Activated naive CD8-positive, alpha-beta T cell treated with anti-CD3 and anti-CD28 coated beads for 36 hours (primary cell): ENCODE measurements at places on chromosomes 4 and X.

GRCh38 chr4:100823066-100823992 is 305.5 kb upstream of the EMCN start:
- no peaks in the 10 kb centered on the region for H3K27me3 ChIP-seq
- no peak for DNase-seq
- no peak overlapping the region for H3K27ac ChIP-seq
- H3K4me3 ChIP-seq: no peak overlapping the region

GRCh38 chrX:49237060-49237459 is 1.8 kb downstream of the CCDC22 start:
- peaks cover 6% of the 10 kb centered on the region for H3K36me3 ChIP-seq
- DNase-seq: no peak
- H3K27ac ChIP-seq: peak overlapping the region; percentile 54
- H3K4me3 ChIP-seq: peak overlapping the region; percentile 52

DNA sequence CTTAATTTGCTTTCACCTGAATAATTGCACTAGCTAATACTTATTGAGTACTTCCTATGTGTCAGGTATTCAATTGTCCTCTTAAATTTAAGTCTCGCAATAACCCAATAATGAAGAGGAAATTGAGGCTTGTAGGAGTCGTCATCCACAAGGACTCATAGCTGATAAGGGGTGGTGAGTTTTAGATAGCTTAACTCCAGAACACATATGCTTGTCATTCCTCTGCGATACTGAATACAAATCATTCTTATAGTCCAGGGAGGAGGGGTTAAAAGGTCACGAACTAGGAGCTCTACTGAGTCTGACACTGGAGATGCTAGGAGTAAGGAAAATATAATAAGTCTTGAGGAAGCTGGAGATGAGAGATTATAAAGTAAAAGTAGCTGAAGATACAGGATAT is 1.4 kb upstream of the PACRGL start:
- H3K27ac ChIP-seq: no peak overlapping the region
- peaks cover 24% of the 10 kb centered on the region for H3K4me1 ChIP-seq
- H3K36me3 ChIP-seq: peaks cover 1% of the 10 kb centered on the region
- H3K4me3 ChIP-seq: peak overlapping the region; percentile 33
- no peaks in the 10 kb centered on the region for H3K27me3 ChIP-seq
- DNase-seq: no peak

GRCh38 chrX:82677286-82677685 is 830.8 kb upstream of the POU3F4 start:
- H3K27ac ChIP-seq: no peak overlapping the region
- no peaks in the 10 kb centered on the region for H3K4me1 ChIP-seq
- no peak for DNase-seq
- no peaks in the 10 kb centered on the region for H3K27me3 ChIP-seq
- no peak overlapping the region for H3K4me3 ChIP-seq

- H3K4me3 ChIP-seq: no peak overlapping the region
- H3K27me3 ChIP-seq: no peaks in the 10 kb centered on the region
- peak overlapping the region; percentile 95 for H3K27ac ChIP-seq
- peaks cover 68% of the 10 kb centered on the region for H3K4me1 ChIP-seq
- DNase-seq: no peak
Observed at GRCh38 chrX:13080128-13080795, 35.8 kb upstream of the FAM9C start.

- H3K36me3 ChIP-seq: peaks cover 48% of the 10 kb centered on the region
- H3K4me1 ChIP-seq: peaks cover 12% of the 10 kb centered on the region
- no peaks in the 10 kb centered on the region for H3K27me3 ChIP-seq
- no peak overlapping the region for H3K4me3 ChIP-seq
- no peak for DNase-seq
Observed at GRCh38 chr4:53101191-53101581, 239.1 kb downstream of the RASL11B start.

DNA sequence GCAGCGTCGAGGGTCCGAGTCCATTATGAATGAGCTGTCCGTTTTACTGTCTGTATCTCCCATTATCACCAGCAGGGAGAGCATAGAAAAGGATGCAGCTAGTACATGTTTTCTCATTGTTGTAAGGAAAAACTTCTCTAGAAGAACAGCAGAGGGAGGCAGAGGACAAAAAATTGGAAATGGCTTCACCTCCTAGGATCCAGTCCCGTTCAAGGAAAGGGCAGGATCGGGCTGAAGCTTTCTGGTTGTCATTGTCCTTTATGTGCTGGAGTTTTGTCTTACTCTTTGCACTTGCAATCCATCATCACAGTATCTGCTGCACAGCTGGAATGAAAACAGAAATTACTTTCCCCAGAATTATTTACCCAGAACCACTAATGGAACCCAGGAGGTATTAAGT is 14.7 kb downstream of the NDP start:
- peak; percentile 1 for DNase-seq
- H3K27me3 ChIP-seq: no peaks in the 10 kb centered on the region
- no peak overlapping the region for H3K4me3 ChIP-seq
- H3K36me3 ChIP-seq: no peaks in the 10 kb centered on the region
- peaks cover 3% of the 10 kb centered on the region for H3K4me1 ChIP-seq

DNA sequence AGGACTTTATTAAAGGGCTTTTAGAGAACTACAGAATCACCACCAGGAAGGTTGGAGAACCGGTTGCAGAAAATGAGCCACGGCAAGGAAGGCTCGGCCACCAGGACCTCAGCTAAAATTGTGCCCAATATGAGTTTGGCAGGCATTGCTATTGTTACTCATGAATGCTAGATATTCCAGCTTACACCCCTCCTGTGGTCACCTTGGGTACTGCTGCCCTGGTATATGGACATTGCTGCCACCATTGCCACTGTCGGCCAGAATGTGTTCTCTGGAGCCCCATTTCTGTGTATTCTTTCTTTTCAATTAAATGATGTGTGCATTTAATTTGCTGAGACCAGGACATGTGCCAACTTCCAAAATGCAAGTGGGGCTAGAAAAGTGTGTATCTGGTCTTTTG is 626.7 kb upstream of the BOD1L1 start:
- H3K27ac ChIP-seq: no peak overlapping the region
- H3K4me3 ChIP-seq: no peak overlapping the region
- H3K4me1 ChIP-seq: no peaks in the 10 kb centered on the region

- peaks cover 10% of the 10 kb centered on the region for H3K4me1 ChIP-seq
- H3K27ac ChIP-seq: no peak overlapping the region
- no peaks in the 10 kb centered on the region for H3K36me3 ChIP-seq
Observed at GRCh38 chr4:15891312-15891711, 47.2 kb downstream of the FGFBP1 start.

DNA sequence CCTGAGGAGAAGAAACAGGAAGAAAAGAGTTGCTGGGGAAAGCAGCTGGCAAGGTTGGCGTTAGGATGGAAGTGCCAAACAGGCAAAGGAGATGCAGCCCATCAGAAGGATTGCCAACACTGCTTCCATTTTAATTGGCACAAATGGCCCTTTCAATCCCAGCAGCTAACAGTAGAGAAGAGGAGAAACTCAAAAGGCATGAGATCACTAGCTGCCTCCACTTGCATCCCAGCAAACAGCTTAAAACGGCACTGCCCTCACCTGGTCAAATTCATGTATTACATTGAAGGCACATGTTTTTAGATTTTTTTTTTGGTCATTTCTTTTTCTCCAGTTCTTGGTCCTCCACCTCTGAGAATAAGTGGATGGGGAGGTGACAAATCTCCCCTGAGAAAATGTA is 14.9 kb upstream of the LOC101059915 start:
- peaks cover 26% of the 10 kb centered on the region for H3K4me1 ChIP-seq
- peaks cover 2% of the 10 kb centered on the region for H3K36me3 ChIP-seq
- no peak overlapping the region for H3K4me3 ChIP-seq
- DNase-seq: peak; percentile 46
- H3K27me3 ChIP-seq: peaks cover 3% of the 10 kb centered on the region

GRCh38 chr4:8188085-8188484 is 11.0 kb upstream of the SH3TC1 start:
- H3K27ac ChIP-seq: no peak overlapping the region
- no peak overlapping the region for H3K4me3 ChIP-seq
- H3K36me3 ChIP-seq: no peaks in the 10 kb centered on the region

DNA sequence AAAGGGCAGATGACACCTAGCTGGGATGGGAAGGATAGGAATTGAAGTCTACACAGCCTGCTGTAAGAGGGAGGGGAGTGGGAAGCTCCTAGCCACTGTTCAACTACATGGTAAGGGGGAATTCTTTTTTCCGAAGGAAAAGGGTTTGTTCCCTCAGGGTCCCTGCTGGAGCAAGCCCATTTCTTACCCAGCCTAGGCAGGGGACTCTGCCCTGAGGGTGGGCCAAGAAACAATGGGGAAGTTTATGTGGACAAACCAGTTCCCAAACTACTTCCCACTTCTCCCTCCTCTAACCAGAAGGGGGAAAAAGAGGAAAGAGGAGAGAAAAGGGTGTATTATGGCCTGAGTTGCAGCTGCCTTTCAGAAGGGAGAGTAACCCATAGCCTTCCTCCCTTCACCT is 13.5 kb upstream of the VSIG4 start:
- H3K27me3 ChIP-seq: no peaks in the 10 kb centered on the region
- peaks cover 2% of the 10 kb centered on the region for H3K36me3 ChIP-seq
- H3K4me3 ChIP-seq: no peak overlapping the region
- no peak for DNase-seq

DNA sequence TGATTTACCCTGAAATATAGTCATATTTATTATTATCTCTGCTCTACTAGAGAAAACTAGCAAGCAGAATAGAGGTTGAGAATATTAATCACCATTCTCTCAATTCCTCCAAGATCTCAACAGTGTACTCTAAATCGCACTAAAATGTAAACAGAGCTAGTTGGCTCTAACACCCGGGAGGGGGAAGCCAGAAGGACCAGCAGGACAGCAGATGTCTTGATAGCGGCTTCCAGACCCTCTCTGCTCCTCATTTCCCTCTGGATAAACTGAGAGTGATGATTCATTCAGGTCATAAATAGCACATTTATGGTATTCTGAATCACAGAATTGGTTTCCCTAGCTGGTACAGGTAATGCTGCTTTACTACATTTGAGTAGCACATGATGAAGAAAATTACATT is 82.5 kb downstream of the TBC1D9 start:
- no peak for DNase-seq
- H3K27me3 ChIP-seq: peaks cover 14% of the 10 kb centered on the region

DNA sequence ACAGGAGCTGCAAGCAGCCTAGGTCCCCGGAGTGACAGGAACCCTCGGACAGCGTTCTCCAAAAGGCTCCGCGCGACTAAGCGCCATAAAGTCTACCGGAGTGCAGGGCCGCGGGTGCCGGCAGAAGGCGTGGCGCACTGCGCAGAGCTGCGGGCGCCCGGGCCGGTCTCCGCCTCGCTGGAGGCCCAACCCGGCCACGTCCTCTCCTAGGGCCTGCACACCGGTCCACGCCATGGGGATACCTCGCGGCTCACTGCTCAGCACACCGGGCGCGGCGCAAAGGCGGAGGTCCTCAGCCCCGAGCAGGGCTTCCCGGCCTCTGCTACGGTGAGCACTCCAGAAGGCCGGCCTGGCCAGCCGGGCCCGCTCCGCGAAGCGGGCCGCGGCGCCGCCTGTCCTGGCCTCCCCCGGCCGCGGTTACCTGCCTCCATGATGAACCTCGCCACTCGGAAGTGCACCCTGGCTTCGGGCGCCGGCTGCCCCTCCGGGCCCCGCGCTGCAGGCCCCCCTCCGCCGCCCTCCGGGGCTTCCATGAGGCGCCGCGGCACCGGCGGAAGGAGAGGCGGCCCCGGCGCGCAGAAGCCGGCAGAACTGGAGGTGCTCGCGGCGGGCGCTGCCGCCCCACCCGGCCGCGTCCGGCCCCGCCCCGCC is at the start of gene CCNQ:
CCNQ (minus strand) TSS at position 599 of the 651 bp plus-strand sequence; CDS start at position 533, 66 bp downstream.
- H3K36me3 ChIP-seq: peaks cover 7% of the 10 kb centered on the region
- H3K27ac ChIP-seq: peak within 1 kb of the TSS; percentile 25
- H3K4me1 ChIP-seq: peaks cover 18% of the 10 kb centered on the region
- H3K27me3 ChIP-seq: no peaks in the 10 kb centered on the region
- peak; percentile 33 for DNase-seq

GRCh38 chrX:21382715-21383114 is 8.5 kb downstream of the CNKSR2 start:
- H3K4me1 ChIP-seq: peaks cover 21% of the 10 kb centered on the region
- H3K36me3 ChIP-seq: peaks cover 3% of the 10 kb centered on the region
- no peak for DNase-seq
- no peak overlapping the region for H3K4me3 ChIP-seq
- H3K27ac ChIP-seq: no peak overlapping the region
- no peaks in the 10 kb centered on the region for H3K27me3 ChIP-seq

GRCh38 chrX:103101299-103102042 is 8.5 kb upstream of the NXF3 start:
- H3K36me3 ChIP-seq: no peaks in the 10 kb centered on the region
- H3K27ac ChIP-seq: no peak overlapping the region
- no peaks in the 10 kb centered on the region for H3K4me1 ChIP-seq

- H3K27me3 ChIP-seq: no peaks in the 10 kb centered on the region
- H3K27ac ChIP-seq: no peak overlapping the region
- H3K36me3 ChIP-seq: no peaks in the 10 kb centered on the region
- H3K4me1 ChIP-seq: peaks cover 10% of the 10 kb centered on the region
Observed at GRCh38 chr4:40453912-40454311, 118.8 kb downstream of the CHRNA9 start.

GRCh38 chr4:113534711-113535110 is 226.8 kb downstream of the CAMK2D start:
- H3K36me3 ChIP-seq: peaks cover 38% of the 10 kb centered on the region
- no peak for DNase-seq

GRCh38 chr4:109990261-109991257 is 77.9 kb downstream of the EGF start:
- no peak for DNase-seq
- no peak overlapping the region for H3K4me3 ChIP-seq
- no peaks in the 10 kb centered on the region for H3K36me3 ChIP-seq
- H3K27ac ChIP-seq: no peak overlapping the region
- peaks cover 32% of the 10 kb centered on the region for H3K27me3 ChIP-seq

DNA sequence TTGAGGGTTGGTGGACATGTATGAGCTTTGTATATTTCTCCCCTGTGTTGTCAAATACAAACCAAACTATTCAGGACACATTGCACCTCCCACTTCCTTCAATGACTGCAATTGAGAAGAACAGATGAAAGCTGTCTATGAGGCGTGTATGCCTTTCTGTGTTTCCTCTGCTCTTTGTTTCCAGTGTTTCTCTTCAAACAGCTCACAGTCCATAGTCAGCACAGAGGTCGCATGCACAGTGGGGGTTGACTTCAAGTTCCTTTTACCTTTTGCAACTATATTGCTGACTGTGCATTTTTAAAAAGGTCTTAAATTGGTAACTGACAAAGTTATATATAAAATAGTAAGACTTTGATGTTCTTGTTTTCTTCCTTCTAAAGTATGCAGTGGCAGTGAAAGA is 957.8 kb downstream of the C4orf33 start:
- DNase-seq: no peak
- no peak overlapping the region for H3K27ac ChIP-seq
- no peaks in the 10 kb centered on the region for H3K4me1 ChIP-seq
- H3K36me3 ChIP-seq: no peaks in the 10 kb centered on the region

GRCh38 chrX:40617566-40617965 is 5.7 kb upstream of the MPC1L start:
- H3K27me3 ChIP-seq: no peaks in the 10 kb centered on the region
- DNase-seq: no peak
- H3K27ac ChIP-seq: no peak overlapping the region
- no peak overlapping the region for H3K4me3 ChIP-seq
- H3K4me1 ChIP-seq: no peaks in the 10 kb centered on the region

GRCh38 chr4:108426493-108426892 is 193.9 kb upstream of the RPL34 start:
- H3K4me3 ChIP-seq: no peak overlapping the region
- H3K27me3 ChIP-seq: no peaks in the 10 kb centered on the region
- H3K27ac ChIP-seq: peak overlapping the region; percentile 52
- DNase-seq: no peak
- H3K4me1 ChIP-seq: peaks cover 30% of the 10 kb centered on the region

- H3K4me3 ChIP-seq: peak within 1 kb of the TSS; percentile 66
- peaks cover 6% of the 10 kb centered on the region for H3K4me1 ChIP-seq
- DNase-seq: peak; percentile 7
- peaks cover 65% of the 10 kb centered on the region for H3K27me3 ChIP-seq
- peaks cover 2% of the 10 kb centered on the region for H3K36me3 ChIP-seq
- no peak within 1 kb of the TSS for H3K27ac ChIP-seq
Observed at GRCh38 chr4:140497747-140498636, at the start of gene MGAT4D. Gene MGAT4D (minus strand): TSS chr4:140498293. CDS start chr4:140498222, 71 bp downstream.
